ENCODE measurements at places on chromosomes 5 and 9.

DNA sequence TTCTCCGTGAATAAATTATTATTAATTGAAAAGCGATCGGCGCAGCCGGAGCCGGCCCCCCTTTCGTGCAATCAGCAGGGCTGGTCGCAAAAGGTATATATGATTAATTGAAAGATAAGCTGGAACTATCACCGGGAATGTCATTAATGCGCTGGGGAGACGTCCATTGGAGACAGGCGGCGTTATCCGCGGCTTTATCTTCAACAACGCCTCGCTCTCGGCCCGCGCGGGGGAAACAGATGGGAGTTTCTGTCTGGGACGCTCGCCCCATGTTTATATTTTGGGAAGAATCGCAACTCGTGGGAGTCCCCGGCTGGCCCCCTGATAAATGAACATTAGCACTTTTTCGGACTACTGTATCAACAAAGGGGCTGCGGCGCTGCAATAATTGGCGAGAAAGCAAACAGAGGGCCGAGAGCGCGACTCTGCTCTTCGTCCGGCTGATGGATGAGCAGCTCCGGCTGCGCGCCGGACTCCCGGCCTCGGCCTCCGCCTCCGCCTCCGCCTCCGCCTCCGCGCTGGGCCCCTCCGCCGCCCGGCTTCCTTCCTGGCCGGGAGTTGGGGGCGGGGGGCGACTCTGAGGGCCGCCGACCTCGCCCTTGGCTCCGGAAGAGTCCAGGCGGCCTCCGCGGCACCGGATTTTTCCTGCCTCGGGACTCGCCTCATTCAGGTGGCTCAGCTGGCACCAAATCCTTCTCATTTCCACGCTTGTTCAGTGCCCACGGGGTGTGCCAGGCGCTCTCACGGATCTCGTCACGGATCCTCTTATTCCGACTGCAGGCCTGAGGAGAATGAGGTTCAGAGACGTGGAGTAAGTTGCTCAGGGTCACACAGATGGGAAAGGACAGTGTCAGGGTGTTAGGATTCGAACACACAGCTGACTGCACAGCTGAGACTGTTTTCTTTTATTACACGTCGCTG is 3.6 kb upstream of the NKX2-5 start:
- DNase-seq = no peak

- no peak for DNase-seq
Measured at GRCh38 chr5:141234109-141234667, 11.0 kb upstream of the PCDHB15 start.

DNA sequence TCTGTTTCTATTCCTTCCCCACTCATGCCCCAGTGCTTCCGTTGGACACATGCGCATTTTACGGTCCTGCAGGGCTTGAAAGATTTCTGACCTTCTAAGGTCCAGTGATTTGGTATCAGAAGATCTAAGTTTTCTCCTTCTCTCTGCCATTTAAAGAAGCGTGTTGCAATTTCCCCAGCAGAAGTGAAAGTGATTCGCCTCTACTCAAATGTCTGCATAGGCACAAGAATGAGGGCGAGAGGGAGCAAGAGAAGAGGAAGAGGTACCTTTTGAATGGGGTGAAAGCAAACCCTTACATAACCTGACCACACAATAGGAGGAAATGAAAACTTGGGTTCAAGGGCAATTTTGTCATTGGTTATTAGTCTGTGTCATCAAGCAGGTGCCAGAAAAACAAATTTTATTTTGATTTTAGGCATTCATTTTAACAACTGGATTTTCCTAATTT is 31.7 kb upstream of the NR3C1 start:
- DNase-seq = no peak

DNA sequence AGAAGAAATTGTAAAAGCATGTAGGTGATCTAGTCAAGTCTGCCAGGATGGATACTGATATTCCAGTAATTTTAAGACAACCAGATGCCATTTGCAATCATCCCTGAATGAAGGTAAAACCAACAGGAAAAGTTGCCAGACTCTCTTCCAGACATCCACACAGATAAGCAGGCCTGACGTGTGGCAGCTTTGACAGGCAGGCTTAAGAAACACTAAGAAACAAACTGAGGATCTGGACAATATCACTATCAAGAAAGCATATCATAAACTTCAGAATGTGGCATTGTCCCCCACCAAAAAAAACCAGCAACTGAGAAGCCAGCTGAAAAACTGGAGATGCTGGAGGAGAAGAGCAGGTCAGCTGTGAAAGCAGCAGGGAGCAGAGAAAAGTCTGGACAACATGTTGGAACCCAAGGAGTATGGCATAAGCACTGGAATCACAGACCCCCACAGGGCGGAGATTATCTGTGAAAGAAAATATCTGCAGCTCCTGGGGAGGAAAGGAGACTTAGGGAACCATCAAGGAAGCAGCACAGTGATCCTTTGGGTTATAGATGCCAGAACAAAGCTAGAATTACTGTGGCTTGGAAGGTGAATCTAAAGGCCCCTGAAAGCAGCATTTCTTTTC is 307.0 kb downstream of the CWC27 start:
- DNase-seq = no peak

DNA sequence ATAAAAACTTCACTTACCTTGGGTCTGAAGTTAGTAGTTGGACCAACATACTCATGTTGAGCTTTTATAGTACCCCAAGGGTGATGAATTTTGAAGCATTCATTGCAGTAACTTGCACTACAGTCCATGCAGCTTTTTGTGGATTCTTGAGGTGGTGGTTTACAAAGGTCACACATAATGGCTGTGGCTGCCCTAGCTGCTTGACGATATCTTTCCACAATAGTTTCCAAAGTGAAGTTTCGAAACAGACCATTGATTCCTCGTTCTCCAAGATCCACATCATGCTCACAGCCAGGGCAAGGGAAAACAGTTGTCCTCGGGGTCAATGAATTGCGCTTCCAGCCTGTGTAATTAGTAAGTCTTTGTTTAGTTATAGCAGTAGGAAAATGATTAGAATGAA is 22.7 kb downstream of the TRIM36 start:
- no peak for DNase-seq

GRCh38 chr5:6496207-6496584 is 47.5 kb downstream of the UBE2QL1 start:
- no peak for DNase-seq

- DNase-seq = no peak
Measured at GRCh38 chr5:64165500-64166200, at the start of gene RNF180. TSS of gene RNF180 (plus strand) at chr5:64165843. CDS start at chr5:64200808, 34,965 bp downstream.

DNA sequence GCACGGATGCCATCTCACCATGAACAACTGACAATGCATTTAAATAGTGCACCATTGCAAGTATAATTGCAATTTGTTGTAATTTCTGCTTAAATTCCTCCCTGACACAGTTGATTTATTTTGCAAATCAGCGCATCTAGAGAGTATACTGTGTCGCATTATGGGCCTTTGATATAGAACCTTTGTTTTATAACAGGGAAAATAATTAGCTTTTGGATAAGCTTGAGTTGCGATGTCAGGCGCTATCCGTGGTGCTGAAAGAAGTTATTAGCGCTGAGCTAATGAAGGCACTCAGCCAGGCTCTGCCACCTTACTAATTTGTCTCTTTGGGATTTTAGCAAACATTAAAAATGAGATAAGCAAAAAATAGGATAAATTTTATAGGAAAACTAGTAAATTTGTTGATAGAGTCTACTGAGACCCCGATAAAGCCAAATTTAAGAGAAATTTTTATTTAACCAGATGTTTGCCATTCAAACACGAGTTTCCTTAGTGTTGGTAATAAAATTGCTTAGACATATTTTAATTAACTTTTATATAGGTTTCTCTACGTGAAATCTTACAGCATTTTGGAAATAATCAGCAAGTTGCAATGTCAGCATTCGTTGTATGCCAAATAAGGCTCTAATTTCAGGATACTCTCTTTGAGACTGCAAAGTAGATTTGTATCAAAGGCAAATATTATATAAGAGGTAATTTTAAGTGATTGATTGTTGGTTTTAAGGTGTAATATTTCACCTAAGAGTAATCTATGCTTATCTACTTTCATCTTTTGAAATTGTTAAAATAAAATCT is 355.5 kb downstream of the TLR4 start:
- DNase-seq = no peak

DNA sequence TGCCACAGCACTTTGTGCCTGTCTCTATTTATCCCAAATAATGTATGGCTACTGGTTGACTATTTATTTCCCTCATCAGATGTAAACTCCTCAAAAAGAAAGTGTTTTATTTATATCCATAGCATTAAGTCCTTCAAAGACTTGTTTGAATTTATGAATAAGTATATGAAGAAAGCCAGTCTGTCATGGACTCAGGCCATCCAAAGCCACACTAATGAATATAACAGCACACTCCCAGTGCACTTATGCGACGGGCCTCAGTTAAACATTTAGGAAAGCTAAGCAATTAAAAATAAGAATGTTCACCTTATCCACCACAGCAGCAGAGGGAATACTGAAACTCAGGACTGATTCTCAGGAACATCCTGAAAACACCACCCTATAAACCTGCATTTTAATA is 77.5 kb downstream of the DENND1A start:
- DNase-seq = no peak

GRCh38 chr9:32748013-32748412 is 35.3 kb upstream of the TMEM215 start:
- DNase-seq = no peak

DNA sequence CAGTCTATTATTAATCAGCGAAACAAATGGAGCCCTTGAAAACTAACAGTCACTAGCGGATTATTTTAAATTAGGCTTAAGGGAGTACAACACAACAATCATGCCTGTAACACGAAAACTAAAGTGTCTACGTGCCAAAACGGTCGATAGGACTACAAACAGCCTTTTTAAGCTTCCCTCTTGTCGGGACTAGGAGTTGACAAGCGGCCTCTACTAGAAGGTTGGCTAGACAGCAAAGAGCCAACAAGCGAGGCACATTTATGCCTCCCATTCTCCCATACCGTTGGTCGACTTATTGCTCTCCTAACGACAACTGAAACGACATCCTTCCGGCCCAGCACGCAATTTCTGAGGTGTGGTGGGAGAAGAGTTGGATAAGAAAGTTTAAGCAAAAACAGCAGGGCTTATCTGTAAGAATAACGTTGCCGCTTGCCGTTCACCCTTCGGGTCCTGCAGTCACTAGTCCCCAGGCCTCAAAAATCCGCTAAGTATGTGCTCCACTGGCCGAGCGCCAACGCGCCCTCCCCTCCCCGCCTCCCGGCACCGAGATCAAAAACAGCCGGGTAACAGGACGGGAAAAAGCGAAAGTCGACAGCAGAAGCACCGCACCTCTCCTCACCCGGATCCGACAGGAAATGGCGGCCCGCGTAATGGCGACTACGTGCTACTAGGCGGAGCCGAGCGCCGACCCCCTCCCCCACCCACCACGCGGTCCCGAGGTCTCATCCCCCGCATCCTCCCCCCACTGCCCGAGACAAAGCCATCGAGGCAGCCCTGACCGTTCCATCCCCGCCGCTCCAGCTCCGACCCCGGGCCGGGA is 813 bp downstream of the HNRNPK start:
- peak; percentile 78 for DNase-seq

GRCh38 chr9:123090956-123091355 is 57.5 kb downstream of the GPR21 start:
- DNase-seq = no peak

DNA sequence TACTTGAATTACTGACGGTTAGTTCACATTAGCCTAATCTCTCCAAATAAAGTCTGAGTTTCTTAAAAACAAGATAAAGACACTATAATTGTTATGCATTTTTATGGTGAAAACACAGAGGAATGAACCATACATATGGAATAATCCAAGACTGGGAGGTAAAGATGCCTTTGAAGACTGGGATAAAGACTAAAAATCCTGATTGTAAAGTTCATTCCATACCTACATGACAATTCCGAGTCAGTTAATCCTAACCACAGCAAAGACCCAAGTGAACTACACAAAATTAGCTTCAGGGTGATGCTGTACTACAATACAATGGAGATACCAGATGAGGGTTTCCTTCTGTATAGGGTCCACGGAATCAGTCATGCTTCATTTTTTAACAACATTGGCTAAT is 6.3 kb downstream of the AP3B1 start:
- no peak for DNase-seq

DNA sequence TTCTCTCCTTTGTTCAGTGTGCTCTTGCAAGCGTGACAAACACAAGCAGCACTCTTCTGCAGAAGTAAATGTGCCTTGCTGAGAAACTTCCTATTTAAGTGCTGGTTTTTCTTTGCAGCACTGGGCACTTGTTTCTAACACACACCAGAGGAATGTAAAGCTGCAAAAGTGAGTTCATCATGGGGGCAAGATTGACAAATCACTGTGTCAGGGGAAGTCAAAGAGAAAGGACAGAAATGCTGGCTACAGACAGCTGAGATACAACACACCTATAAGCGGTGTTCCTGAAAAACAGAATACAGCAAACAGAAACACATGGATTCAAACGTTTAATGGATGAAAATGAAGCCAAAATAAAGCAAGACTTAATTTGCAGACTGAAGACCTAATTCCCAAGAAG is 19.6 kb downstream of the ROR2 start:
- no peak for DNase-seq

- no peak for DNase-seq
Measured at GRCh38 chr5:64680289-64680688, 10.0 kb upstream of the SHISAL2B start.

DNA sequence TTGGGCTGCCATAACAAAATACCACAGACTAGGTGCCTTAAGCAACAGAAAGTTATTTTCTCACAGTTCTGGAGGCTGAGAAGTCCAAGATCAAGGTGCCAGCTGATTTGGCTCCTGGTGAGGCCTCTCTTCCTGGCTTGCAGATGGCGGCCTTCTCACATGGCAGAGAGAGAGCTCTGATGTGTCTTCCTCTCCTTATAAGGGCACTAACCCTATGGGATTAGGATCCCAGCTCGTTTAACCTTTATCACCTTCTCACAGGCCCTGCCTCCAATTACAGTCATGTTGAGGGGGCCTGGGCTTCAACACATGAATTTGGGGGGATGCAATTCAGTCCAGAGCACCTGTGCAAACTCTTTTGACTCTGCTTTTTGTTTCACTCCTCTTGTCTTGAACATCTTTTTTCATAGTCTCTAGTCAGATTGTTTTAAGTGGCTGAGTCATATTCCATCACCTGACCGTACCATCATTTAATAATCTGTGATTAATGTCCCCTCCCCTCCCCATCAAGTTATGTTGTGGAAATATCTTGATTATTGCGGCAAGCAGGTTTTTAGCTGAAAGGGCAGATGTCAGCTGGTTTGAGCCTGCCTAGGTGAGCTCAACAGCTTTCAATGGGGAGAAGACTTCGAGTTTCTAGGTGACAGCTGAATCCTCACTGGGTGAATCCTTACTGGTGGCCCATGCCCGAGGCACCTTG is 61.8 kb downstream of the NDFIP1 start:
- DNase-seq = no peak

- DNase-seq = no peak
Measured at GRCh38 chr9:105054491-105054890, 126.5 kb upstream of the ABCA1 start.

- DNase-seq = no peak
Measured at GRCh38 chr5:157460921-157461792, 1.1 kb downstream of the NIPAL4 start.

DNA sequence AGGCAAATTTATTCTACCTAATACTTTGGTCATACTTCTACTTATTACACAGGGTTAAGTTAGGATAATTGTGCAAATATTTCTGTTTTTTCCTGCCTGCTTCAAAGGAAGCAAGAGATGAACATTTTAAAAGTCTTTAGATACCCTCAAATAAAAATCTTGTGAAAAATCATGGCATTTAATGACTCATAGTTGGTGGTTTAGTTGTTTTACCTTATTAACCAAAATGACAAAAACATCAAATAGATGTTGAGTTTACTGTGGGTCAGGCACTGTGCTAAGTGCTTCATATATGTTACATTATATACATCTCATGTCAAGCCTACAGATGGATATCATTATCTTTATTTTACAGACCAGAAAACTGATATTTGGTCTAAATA is 54.4 kb downstream of the ZNF474 start:
- DNase-seq = no peak

Measured in activated T-helper 1 cell treated with Interleukin-2 at 50 U/mL for 16 hours (primary cell).